ENCODE measurements at places on chromosomes 16 and 17. TPM values are rescaled to one million over a fixed set of nuclear protein-coding genes. Genes with fewer than 3 reads are reported as not detected.

DNA sequence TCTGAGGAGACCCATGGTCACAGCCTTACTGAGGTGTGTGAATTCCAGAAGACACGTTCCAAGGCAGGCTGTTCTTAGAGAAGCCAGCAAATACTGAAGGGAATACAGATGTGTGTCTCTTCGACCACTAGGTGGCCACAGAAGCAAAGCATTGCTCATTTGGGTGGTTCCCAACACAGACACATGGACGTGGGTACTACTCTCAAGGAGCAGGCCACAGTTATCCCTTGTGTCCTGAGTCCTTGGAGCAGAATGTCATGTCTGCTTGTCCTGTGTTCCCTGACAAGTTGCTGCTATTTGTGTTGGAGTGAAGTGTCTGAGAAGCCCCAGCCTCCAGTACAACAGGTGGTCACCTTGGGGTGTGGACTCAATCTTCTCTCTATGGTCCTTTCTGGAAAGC lies 30.3 kb downstream of the HMOX2 start:
- peak overlapping the region; percentile 97 for H3K27ac ChIP-seq
- H3K27me3 ChIP-seq = no peaks in the 10 kb centered on the region
- H3K4me3 ChIP-seq = no peak overlapping the region
- H3K4me1 ChIP-seq = peaks cover 80% of the 10 kb centered on the region
- peak; percentile 41 for DNase-seq

GRCh38 chr16:64102654-64103053 lies 1019.2 kb downstream of the CDH11 start:
- no peaks in the 10 kb centered on the region for H3K4me1 ChIP-seq
- no peak overlapping the region for H3K4me3 ChIP-seq
- no peaks in the 10 kb centered on the region for H3K27me3 ChIP-seq
- no peak overlapping the region for H3K27ac ChIP-seq
- H3K36me3 ChIP-seq = no peaks in the 10 kb centered on the region

- no peak overlapping the region for H3K4me3 ChIP-seq
- no peaks in the 10 kb centered on the region for H3K36me3 ChIP-seq
- H3K27me3 ChIP-seq = no peaks in the 10 kb centered on the region
- DNase-seq = no peak
- H3K4me1 ChIP-seq = no peaks in the 10 kb centered on the region
Measured at GRCh38 chr16:63192980-63193379, 1156.7 kb upstream of the CDH8 start.

DNA sequence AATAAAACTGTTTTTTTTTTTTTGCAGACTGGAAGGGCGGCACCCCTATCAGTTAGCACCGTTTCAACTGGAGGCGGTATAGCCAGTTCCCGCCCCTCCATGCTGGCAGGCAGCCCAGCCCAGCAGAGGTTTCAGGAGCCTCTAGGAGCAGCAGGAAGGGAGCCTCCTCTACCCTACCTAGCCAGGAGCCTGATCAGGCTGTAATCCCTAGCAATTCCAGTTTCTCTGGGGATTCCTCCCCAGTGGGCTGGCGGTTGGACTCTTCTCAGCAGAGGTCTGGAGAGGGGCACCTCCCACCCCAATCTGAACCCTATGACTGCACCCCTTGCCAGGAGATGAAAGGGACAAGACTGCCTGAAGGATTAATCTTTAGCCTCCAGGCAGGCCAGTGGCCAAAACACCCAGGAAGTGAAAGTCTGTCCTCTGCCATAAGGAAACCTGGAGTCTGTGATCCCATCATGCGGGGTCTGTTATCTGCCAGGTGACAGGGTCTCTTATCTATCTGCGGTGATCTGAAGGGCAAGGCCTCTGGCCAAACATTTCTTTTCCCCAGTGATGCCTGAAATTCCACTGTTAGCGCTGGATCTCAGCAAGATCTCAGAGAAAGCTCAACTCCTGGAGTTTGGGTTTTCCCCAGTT lies 4.9 kb upstream of the CDH1 start:
- no peak overlapping the region for H3K27ac ChIP-seq
- H3K27me3 ChIP-seq = no peaks in the 10 kb centered on the region
- H3K36me3 ChIP-seq = no peaks in the 10 kb centered on the region
- DNase-seq = no peak
- H3K4me3 ChIP-seq = no peak overlapping the region

GRCh38 chr17:47220531-47220999 lies 11.4 kb downstream of the MYL4 start:
- no peak overlapping the region for H3K4me3 ChIP-seq
- H3K4me1 ChIP-seq = peaks cover 47% of the 10 kb centered on the region
- H3K27me3 ChIP-seq = no peaks in the 10 kb centered on the region
- no peaks in the 10 kb centered on the region for H3K36me3 ChIP-seq
- no peak for DNase-seq

DNA sequence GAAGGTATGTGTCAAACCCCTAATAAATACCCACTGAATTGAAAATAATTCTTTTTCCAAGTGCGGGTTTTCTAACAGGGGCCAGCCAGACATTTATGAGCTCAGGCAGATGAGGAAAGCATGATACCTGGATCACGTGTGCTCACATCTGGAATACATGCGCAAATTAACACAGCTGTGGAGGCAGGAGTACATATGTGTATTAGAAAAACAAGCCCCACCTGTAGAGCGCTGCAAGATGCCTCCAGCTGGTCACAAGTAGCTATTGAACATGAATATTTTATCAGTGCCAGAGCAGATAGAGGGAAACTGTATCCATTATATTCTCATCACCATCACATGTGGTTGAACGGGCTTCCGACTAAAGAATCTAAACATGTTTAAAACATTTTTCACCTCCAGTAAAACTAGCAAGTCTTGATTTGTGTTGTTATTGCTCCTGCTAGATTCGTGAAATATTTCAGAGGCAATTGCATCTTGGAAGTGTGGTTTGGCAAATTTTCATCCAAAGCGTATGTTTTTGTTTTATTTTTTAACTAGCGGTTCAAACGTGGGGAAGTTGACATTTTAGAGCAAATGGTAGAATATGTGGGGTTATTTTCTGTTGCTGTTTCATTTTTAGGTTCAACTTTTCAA lies 482.8 kb downstream of the CDH13 start:
- no peak overlapping the region for H3K4me3 ChIP-seq
- H3K27ac ChIP-seq = no peak overlapping the region
- no peaks in the 10 kb centered on the region for H3K4me1 ChIP-seq
- H3K27me3 ChIP-seq = peaks cover 3% of the 10 kb centered on the region
- DNase-seq = no peak

DNA sequence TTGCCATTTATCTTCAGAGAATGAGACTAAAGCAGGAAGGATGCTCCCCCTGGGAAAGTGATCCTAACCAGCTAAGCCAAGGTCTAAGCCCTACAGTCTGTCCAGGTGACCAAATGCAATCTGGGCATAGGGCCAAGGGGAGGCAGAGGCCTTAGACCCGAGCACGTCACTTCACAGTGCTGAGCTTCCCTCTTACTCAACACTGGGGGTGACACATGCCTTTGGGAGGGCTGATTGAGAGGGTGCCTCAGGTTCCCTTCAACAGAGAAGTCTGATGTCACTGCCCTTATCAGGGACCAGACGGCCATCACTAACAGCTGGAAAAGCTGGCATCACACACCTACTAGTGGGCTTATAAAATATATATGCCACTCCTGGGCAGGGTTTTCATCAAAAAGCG lies 4.0 kb downstream of the CIAO2B start:
- no peak overlapping the region for H3K4me3 ChIP-seq
- no peak for DNase-seq
- H3K4me1 ChIP-seq = peaks cover 33% of the 10 kb centered on the region
- H3K36me3 ChIP-seq = peaks cover 3% of the 10 kb centered on the region
- peaks cover 18% of the 10 kb centered on the region for H3K27me3 ChIP-seq

GRCh38 chr17:43888548-43888947 lies 18.8 kb downstream of the MPP2 start:
- peaks cover 2% of the 10 kb centered on the region for H3K27me3 ChIP-seq
- H3K36me3 ChIP-seq = no peaks in the 10 kb centered on the region
- H3K27ac ChIP-seq = no peak overlapping the region
- DNase-seq = no peak
- H3K4me3 ChIP-seq = no peak overlapping the region
- H3K4me1 ChIP-seq = no peaks in the 10 kb centered on the region

- H3K4me3 ChIP-seq = peak overlapping the region; percentile 75
- no peak for DNase-seq
- no peaks in the 10 kb centered on the region for H3K4me1 ChIP-seq
- no peak overlapping the region for H3K27ac ChIP-seq
- H3K36me3 ChIP-seq = no peaks in the 10 kb centered on the region
Measured at GRCh38 chr16:70685061-70685937, 554 bp downstream of the MTSS2 start.

GRCh38 chr17:56231693-56232092 lies 78.4 kb downstream of the ANKFN1 start:
- no peak overlapping the region for H3K4me3 ChIP-seq
- H3K36me3 ChIP-seq = no peaks in the 10 kb centered on the region
- H3K27ac ChIP-seq = no peak overlapping the region
- no peak for DNase-seq
- H3K4me1 ChIP-seq = no peaks in the 10 kb centered on the region

DNA sequence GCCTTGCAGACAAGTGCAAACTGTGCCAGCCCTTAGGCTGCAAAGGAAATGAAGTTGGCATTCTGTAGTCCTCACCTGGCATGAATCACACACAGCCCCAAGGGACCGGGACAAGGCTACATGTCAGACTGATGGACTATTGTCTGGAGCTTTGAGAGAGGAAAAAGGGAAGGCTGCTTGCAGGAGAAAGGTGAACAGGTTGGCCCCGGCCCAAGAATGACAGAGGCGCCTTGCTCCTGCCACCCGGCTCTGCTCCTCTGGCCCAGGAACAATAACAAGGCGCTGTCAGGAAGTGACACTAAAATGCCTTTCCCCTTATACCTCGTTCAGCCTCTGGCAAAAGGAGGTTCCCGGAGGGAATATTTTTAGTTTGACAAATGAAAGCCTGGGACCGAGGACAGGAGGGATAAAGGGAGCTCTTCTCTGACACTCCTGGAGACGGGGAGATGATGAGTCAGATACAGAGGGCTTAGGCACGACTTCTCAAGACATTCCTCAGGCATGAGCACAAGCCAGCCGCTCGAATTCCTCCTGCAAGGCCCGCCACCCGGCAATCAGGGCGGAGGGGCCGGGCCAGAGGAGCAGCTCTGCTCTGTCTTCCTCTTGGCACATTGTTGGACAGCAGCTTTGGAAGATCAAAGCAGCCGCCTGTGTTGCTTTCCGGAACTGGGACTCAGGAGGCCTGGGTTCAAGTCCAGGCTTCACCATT lies 105.8 kb downstream of the NOG start:
- peaks cover 17% of the 10 kb centered on the region for H3K27me3 ChIP-seq
- no peak overlapping the region for H3K4me3 ChIP-seq
- no peaks in the 10 kb centered on the region for H3K4me1 ChIP-seq

DNA sequence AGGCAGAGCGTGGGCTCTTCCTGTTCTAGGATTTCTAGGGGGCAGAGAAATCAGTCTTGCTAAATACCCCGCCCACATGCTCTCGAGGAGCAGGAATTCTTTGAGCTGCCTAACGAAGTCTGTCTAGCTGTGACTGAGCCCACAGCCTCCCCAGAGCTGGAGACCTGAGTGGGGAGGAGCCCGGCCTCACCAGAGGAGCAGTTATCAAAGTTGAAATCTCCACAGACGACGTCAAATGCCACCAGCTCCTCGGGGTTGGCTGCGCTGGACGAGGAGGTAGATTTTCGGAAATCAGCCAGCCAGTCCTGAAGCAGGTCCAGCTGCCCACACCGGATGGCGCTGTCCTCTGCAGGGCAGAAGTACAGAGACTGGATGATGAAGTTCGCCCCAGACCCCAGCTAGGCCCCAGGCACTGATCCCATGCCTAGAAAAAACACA lies 53.8 kb downstream of the PRMT7 start:
- no peak overlapping the region for H3K4me3 ChIP-seq
- H3K27me3 ChIP-seq = no peaks in the 10 kb centered on the region
- H3K27ac ChIP-seq = no peak overlapping the region
- peaks cover 10% of the 10 kb centered on the region for H3K4me1 ChIP-seq
- no peak for DNase-seq
- H3K36me3 ChIP-seq = peaks cover 2% of the 10 kb centered on the region

DNA sequence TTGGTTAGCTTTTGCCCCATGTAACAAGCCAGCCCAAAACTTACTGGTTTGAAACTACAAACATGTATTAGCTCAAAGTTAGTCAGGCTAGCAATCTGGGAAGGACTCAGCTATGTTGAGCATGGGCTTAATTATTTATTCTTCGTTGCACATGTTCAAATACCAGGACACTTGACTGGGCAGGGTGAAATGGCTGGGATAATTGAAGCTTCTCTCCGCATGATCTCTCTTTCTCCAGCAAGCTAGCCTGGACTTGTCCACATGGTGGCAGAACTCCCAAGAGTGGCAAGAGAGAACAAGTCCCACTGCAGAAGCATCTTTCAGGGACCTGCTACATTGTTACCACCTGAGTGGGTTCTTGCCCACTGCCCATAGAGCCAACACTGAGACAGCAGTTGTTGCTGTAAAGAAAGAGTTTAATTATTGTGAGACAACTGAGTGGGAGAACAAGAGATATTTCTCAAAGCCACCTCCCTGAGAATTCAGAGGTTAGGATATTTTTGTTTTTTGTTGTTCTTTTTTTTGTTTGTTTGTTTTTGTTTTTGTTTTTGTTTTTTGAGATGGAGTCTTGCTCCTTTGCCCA lies 16.8 kb upstream of the ATF7IP2 start:
- no peaks in the 10 kb centered on the region for H3K4me1 ChIP-seq
- DNase-seq = no peak
- H3K27ac ChIP-seq = no peak overlapping the region
- H3K27me3 ChIP-seq = no peaks in the 10 kb centered on the region

GRCh38 chr17:69936996-69937395 lies 138.0 kb upstream of the KCNJ16 start:
- no peaks in the 10 kb centered on the region for H3K36me3 ChIP-seq
- no peaks in the 10 kb centered on the region for H3K4me1 ChIP-seq
- H3K27ac ChIP-seq = no peak overlapping the region
- H3K27me3 ChIP-seq = no peaks in the 10 kb centered on the region
- no peak for DNase-seq

- H3K36me3 ChIP-seq = no peaks in the 10 kb centered on the region
- H3K27me3 ChIP-seq = no peaks in the 10 kb centered on the region
Measured at GRCh38 chr16:61836804-61837393, 199.3 kb downstream of the CDH8 start.

- no peaks in the 10 kb centered on the region for H3K36me3 ChIP-seq
- no peak overlapping the region for H3K27ac ChIP-seq
- no peaks in the 10 kb centered on the region for H3K4me1 ChIP-seq
Measured at GRCh38 chr17:77948690-77949114, 9.8 kb upstream of the TNRC6C start.

HASPIN gene
- 0.44 TPM for total RNA-seq

PRAC2 gene
- total RNA-seq = not detected

SLX1A gene
- total RNA-seq = 86.4 TPM

GLP2R gene
- total RNA-seq = not detected

SLC5A11 gene
- total RNA-seq = 0.51 TPM

PARD6A gene
- total RNA-seq = 7.6 TPM

QPRT gene
- total RNA-seq = 1.5 TPM

ABI3 gene
- total RNA-seq = 10.4 TPM

KRTAP3-1 gene
- total RNA-seq = not detected

Data from T-cell (primary cell).